Activated T-helper 17 cell treated with anti-CD3 and anti-CD28 coated beads, Interleukin-2, amount 50 U/mL, for 72 hours (primary cell): ENCODE measurements at places on chromosomes 6 and 20. TPM values are rescaled to one million over a fixed set of nuclear protein-coding genes. Genes with fewer than 3 reads are reported as not detected.

DNA sequence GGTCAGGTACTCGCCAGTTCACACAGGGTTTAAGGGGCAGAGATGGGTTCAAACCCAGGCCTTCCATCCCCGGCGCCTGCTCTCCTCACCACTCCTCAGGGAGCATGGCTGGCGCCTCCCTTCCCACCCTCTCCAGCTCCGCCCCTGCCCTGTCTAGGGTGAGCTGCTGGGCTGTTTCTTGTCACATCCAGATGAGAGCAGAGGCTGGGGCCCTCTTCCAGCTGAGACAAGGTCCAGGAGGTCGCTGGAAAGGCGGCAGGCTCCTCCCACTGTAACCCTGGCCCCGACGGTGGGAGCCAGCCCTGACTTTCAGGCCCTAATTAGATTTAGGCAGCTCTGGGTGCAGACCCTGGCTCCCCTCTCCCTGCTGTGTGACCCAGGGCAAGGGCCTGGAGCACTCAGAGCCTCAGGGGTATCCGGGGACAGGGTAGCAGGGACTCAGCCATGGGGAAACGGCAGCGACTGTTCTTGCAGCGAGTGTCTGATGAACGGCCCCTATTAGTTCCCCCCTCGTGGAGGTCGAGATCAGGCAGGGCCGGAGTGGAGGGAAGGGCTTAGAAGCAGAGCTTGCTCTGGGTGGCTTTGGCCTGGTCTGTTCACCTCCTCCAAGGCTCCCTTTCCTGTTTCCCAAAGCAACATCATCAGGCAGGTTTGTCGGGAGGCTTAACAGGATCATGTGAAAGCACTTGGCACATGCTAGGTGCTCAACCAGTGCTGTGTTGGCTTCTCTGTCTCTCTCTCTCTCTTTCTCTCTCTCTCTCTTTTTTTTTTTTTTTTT, 33.4 kb downstream of the SNAI1 start:
- no peaks in the 10 kb centered on the region for H3K36me3 ChIP-seq
- H3K4me1 ChIP-seq = no peaks in the 10 kb centered on the region
- no peak overlapping the region for H3K4me3 ChIP-seq
- no peak for ATAC-seq
- peaks cover 8% of the 10 kb centered on the region for H3K27me3 ChIP-seq
- H3K27ac ChIP-seq = no peak overlapping the region

- ATAC-seq = no peak
These were observed 60.5 kb downstream of the EYS start for GRCh38 chr6:65646544-65646943.

- no peak overlapping the region for H3K4me3 ChIP-seq
- peaks cover 9% of the 10 kb centered on the region for H3K36me3 ChIP-seq
- H3K27ac ChIP-seq = no peak overlapping the region
- no peak for ATAC-seq
- H3K27me3 ChIP-seq = no peaks in the 10 kb centered on the region
These were observed 72.2 kb downstream of the RPP40 start for GRCh38 chr6:4931530-4932227.

GRCh38 chr6:5617179-5617578, 355.9 kb downstream of the FARS2 start:
- peaks cover 13% of the 10 kb centered on the region for H3K36me3 ChIP-seq
- H3K27ac ChIP-seq = no peak overlapping the region
- no peak overlapping the region for H3K4me3 ChIP-seq
- peaks cover 20% of the 10 kb centered on the region for H3K4me1 ChIP-seq
- ATAC-seq = no peak

GRCh38 chr6:52253494-52253893, 9.2 kb upstream of the IL17F start:
- peaks cover 33% of the 10 kb centered on the region for H3K4me1 ChIP-seq
- ATAC-seq = peak; percentile 70
- H3K27me3 ChIP-seq = peaks cover 28% of the 10 kb centered on the region
- peak overlapping the region; percentile 58 for H3K4me3 ChIP-seq
- H3K36me3 ChIP-seq = no peaks in the 10 kb centered on the region

GRCh38 chr6:35737413-35738211, 780 bp downstream of the ARMC12 start:
- H3K27ac ChIP-seq = peak overlapping the region; percentile 74
- ATAC-seq = peak; percentile 61
- H3K4me1 ChIP-seq = peaks cover 17% of the 10 kb centered on the region
- no peaks in the 10 kb centered on the region for H3K27me3 ChIP-seq
- H3K4me3 ChIP-seq = peak overlapping the region; percentile 34

- H3K36me3 ChIP-seq = no peaks in the 10 kb centered on the region
- H3K4me1 ChIP-seq = peaks cover 7% of the 10 kb centered on the region
- ATAC-seq = no peak
- H3K4me3 ChIP-seq = no peak overlapping the region
- peaks cover 4% of the 10 kb centered on the region for H3K27me3 ChIP-seq
- no peak overlapping the region for H3K27ac ChIP-seq
These were observed 2.9 kb upstream of the FNDC11 start for GRCh38 chr20:63551068-63551467.

DNA sequence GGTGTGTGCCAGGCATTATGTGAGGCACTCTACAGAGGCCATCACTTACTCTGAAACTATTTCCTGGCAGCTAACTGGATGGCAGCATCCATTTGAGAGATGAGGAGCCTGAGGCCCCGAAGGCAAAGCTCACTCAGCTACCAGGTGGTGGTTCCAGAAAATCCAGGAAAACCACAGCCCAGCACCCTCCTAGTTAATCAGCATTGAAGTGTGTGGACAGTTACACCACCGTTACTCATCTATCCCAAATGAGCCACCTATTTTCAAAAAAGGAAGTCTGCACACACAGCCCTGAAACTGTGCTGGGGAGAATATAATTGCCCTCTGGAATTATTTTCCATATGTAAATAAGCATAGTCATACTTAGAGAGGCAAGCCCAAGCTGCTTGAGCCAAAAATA, 67.4 kb downstream of the CNBD2 start:
- H3K36me3 ChIP-seq = no peaks in the 10 kb centered on the region
- peaks cover under 1% of the 10 kb centered on the region for H3K27me3 ChIP-seq
- H3K4me3 ChIP-seq = no peak overlapping the region
- H3K4me1 ChIP-seq = no peaks in the 10 kb centered on the region

GRCh38 chr6:22236626-22237414, 60.0 kb downstream of the PRL start:
- no peak overlapping the region for H3K4me3 ChIP-seq
- no peak overlapping the region for H3K27ac ChIP-seq
- H3K27me3 ChIP-seq = no peaks in the 10 kb centered on the region
- ATAC-seq = no peak
- no peaks in the 10 kb centered on the region for H3K36me3 ChIP-seq

DNA sequence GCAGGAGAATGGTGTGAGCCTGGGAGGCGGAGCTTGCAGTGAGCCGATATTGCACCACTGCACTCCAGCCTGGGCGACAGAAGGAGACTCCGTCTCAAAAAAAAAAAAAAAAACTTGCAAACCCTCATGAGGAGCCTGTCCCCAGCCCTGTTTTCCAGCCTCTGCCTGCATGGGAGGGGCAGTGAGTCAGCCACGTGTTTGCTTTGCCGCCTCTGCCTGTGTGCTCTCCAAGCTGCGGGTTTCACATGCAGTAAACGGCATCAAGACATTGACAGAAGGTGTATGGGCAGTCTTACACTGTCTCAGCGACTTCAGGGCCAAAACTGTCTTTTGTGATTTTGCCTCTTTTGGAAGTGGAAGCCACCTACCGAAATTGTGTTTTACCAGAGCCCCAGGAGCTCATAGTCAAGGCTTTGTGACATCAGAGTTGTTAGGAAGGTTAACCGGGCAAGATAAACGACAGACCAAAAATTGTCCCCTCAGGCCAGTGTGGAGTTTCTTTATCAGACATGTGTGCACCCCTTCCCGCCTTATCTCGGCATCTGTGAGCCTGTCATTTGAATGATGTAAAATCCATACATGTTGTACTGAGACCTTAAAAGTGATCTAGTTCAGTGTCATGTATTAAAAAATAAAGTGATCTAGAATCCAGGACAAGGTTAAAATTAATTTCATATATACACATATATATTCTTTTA, 52.9 kb downstream of the RPP40 start:
- H3K4me3 ChIP-seq = no peak overlapping the region
- peaks cover 62% of the 10 kb centered on the region for H3K36me3 ChIP-seq
- no peak overlapping the region for H3K27ac ChIP-seq
- no peaks in the 10 kb centered on the region for H3K27me3 ChIP-seq

GRCh38 chr6:159973951-159974350, 5.1 kb downstream of the IGF2R start:
- H3K4me3 ChIP-seq = peak overlapping the region; percentile 97
- H3K27ac ChIP-seq = peak overlapping the region; percentile 49
- H3K36me3 ChIP-seq = peaks cover 28% of the 10 kb centered on the region

DNA sequence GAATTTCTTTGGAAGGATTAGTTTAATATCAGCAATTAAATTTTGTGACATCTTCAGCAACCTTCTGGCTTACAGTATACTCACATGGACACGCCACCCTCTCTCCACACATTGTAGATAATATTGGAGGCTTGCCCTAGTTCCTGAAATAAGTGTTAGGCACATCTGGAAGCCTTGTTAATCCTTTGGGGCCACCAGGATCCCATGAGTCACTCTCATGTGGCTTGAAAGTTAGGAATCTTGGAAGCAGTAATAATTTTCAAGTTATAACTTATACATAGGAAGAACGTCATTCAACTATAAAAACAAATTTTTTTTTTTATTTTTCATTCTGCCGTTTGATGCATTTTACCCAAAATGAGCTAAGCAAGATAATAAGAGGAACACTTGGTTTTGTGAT, 20.5 kb downstream of the LAMA4 start:
- ATAC-seq = no peak
- no peak overlapping the region for H3K27ac ChIP-seq
- peaks cover 33% of the 10 kb centered on the region for H3K27me3 ChIP-seq
- H3K36me3 ChIP-seq = no peaks in the 10 kb centered on the region

DNA sequence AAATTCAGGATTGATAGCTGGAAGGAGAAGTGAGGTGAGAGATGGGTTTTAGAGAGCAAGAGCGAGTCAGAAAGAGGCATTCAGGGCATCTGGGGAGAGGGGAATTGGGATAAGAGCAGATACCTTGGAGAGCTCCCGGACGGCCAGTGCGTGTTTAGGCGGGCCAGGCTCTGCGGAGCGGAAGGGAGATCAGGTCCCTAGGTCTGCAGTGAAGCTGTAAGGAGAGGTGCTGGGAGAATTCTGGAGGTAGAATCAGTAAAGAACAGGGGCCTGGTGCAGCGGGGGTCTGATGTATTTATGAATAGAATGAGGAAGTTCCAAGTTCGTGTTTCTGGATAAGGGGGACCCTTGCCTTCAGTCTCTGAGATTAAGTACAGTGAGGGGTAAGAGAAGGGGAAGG, 47.4 kb upstream of the FAM83D start:
- H3K36me3 ChIP-seq = peaks cover 54% of the 10 kb centered on the region
- peak overlapping the region; percentile 60 for H3K27ac ChIP-seq
- no peak for ATAC-seq
- H3K27me3 ChIP-seq = no peaks in the 10 kb centered on the region

DNA sequence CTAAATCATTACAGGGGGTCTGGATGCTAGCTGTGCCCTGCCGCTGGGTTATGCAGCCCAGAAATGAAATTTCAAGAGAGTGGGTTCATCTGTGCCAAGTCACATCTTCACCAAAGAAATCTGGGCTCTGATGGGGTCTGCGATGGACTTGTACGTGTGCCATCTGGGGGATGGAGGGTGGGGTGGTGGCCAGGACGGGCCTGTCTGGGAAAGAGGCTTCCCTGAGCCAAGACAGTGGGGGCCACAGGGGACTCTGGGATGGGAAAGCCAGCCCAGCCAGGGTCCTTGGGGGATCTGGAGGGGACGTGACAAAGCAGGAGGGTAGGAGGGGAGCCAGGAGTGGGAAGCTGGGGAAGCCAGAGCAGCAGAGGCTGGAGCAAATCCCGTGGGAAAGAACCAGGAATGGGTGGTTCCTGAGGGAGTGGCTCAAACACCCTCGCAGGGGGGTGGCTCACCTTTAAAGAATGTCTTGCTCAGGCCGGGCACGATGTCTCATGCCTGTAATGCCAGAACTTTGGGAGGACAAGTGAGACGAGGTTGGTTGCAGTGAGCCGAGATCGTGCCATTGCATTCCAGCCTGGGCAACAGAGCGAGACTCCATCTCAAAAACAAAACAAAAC, 36.3 kb upstream of the SULF2 start:
- no peak for ATAC-seq
- H3K27me3 ChIP-seq = peaks cover 18% of the 10 kb centered on the region
- no peak overlapping the region for H3K27ac ChIP-seq

DNA sequence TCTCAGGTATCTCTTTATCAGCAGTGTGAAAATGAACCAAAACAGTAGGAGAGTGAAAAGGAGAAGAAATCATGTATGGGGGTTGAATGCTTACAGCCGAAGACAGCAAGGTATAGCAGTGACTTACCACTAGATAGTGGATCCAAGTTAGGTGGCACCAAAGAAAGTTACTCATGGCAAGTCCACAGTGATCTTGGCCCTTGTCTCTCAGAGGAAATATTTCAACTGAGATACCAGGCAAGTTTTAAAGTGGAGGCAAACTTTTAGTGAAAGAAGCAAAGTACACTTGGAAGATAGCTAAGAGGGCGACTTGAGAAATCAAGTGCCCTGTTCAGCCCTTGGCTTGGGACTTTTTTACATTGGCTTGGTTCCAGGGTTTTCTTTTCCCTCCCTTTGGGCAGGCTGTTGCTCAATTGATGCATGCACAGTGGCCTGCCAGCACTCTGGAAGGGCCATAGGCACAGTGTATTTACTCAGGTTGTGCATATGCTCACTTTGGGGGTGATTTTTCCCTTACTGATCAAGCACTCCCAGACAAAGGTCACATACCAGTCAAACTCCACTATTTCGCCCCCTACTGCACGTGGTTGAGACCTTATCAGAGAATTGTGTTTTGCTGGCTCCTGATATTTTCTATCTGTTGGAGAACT, 329.5 kb upstream of the KHDRBS2 start:
- ATAC-seq = no peak
- H3K4me3 ChIP-seq = no peak overlapping the region
- H3K4me1 ChIP-seq = no peaks in the 10 kb centered on the region

DNA sequence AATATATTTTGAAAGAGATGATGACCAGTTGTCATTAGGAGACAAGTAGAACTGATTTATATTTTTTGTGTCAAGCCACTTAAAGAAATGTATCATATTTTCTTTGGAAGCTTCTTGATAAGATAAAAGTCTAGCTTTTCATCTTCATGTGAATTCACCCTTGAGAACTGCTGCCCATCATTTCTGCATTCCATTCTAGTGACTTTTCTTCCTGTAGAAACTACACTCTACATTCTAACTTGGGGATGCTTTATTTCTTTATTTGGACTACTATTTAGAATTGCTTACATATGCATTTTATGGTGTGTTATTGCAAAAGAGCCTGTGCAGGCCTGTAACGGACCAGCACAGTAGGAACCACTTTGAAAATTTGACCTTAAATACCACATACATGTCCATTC, 335.0 kb upstream of the KCNQ5 start:
- H3K27me3 ChIP-seq = no peaks in the 10 kb centered on the region
- ATAC-seq = no peak
- no peaks in the 10 kb centered on the region for H3K36me3 ChIP-seq
- H3K4me1 ChIP-seq = no peaks in the 10 kb centered on the region
- H3K27ac ChIP-seq = no peak overlapping the region

- ATAC-seq = no peak
- H3K4me1 ChIP-seq = no peaks in the 10 kb centered on the region
- H3K27me3 ChIP-seq = peaks cover 7% of the 10 kb centered on the region
- H3K36me3 ChIP-seq = no peaks in the 10 kb centered on the region
These were observed 221.8 kb downstream of the FRK start for GRCh38 chr6:115838763-115839401.

COL12A1 gene
- not detected for total RNA-seq

HTR1E gene
- not detected for total RNA-seq

SFTA2 gene
- not detected for total RNA-seq

PNLDC1 gene
- 0.74 TPM for total RNA-seq

BMP7 gene
- total RNA-seq = not detected

DCDC2 gene
- 0.11 TPM for total RNA-seq

BFSP1 gene
- 0.58 TPM for total RNA-seq

TREML2 gene
- 6.2 TPM for total RNA-seq

RSPO3 gene
- not detected for total RNA-seq
